Thoracic aorta (tissue), 2 donors: ENCODE measurements at places on chromosomes 3 and 15. TPM values are rescaled to one million over a fixed set of nuclear protein-coding genes. Genes with fewer than 3 reads are reported as not detected.
A peak's percentile ranks its signal among the peaks of the same experiment; 100 is the strongest.

GRCh38 chr15:63601704-63602185, 4.6 kb downstream of the FBXL22 start:
- H3K36me3 ChIP-seq: no peaks in the 10 kb centered on the region
- H3K4me3 ChIP-seq: peak overlapping the region; percentile 89
- peak overlapping the region; percentile 70 for H3K27ac ChIP-seq
- no peak for DNase-seq
- H3K27me3 ChIP-seq: no peaks in the 10 kb centered on the region
- H3K4me1 ChIP-seq: peaks cover 11% of the 10 kb centered on the region

The PLA1A gene
- total RNA-seq: 4.9 TPM

The POPDC2 gene
- total RNA-seq: 13.3 TPM

The CYP8B1 gene
- not detected for total RNA-seq

- no peak overlapping the region for H3K4me3 ChIP-seq
- H3K27ac ChIP-seq: peak overlapping the region; percentile 91
- H3K36me3 ChIP-seq: no peaks in the 10 kb centered on the region
- peaks cover 75% of the 10 kb centered on the region for H3K4me1 ChIP-seq
- H3K27me3 ChIP-seq: no peaks in the 10 kb centered on the region
Observed at GRCh38 chr15:71328453-71328852, 213.2 kb downstream of the THSD4 start.

The SLCO2A1 gene
- 7.9 TPM for total RNA-seq

DNA sequence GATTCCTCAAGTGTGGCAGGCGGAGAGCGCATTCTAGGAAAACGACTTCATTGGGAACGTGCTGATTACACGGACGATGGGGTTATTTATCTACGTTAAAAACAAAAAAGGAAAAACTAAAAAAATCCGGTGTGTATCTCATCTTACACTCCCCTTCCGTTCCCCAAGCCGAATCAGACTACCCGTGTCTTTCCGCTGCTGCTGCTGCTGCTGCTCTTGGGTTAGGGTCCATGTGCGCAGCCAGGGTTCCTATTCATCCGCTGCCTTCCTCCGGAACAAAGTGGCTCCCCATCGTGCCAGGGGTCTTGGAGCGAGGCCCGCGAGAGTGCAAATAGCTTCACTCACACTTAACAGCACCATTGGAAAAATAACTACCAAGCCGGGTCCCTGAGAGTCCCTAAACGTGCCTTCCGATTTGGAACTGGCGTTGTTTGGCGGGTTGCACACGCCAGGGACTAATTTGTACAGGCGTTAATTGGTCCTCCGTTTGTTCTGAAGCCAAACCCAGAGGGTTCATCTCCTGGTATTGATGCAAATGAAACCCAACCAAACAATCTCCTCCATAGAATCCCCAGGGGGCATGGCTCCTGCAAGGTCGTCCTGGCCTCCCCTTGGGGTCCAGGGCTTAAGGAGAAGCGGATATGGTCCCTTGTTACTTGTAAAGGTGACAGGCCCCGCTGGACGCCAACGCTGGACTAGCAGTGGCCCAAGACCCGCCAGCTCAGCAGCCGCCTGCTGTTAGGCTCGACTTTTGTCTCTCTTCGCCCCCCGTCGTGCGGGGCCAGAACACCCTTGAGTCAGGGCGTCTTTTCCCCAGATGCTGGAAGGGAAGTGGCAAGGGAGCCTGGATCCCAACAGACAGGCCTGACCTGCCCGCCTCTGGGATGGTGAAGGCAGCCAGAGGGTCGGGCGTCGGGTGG, 11.0 kb upstream of the ONECUT1 start:
- DNase-seq: no peak
- H3K4me1 ChIP-seq: peaks cover 41% of the 10 kb centered on the region
- no peak overlapping the region for H3K4me3 ChIP-seq
- no peak overlapping the region for H3K27ac ChIP-seq
- peaks cover 23% of the 10 kb centered on the region for H3K27me3 ChIP-seq

- peak overlapping the region; percentile 2 for H3K27ac ChIP-seq
- no peaks in the 10 kb centered on the region for H3K36me3 ChIP-seq
- no peaks in the 10 kb centered on the region for H3K27me3 ChIP-seq
- H3K4me1 ChIP-seq: peaks cover 77% of the 10 kb centered on the region
- H3K4me3 ChIP-seq: peak overlapping the region; percentile 86
Observed at GRCh38 chr3:129602309-129602708, 4.2 kb downstream of the PLXND1 start.

GRCh38 chr3:124467980-124468902, 262.0 kb upstream of the UMPS start:
- DNase-seq: no peak
- H3K4me3 ChIP-seq: no peak overlapping the region
- H3K27ac ChIP-seq: peak overlapping the region; percentile 34
- H3K4me1 ChIP-seq: peaks cover 12% of the 10 kb centered on the region
- no peaks in the 10 kb centered on the region for H3K27me3 ChIP-seq

DNA sequence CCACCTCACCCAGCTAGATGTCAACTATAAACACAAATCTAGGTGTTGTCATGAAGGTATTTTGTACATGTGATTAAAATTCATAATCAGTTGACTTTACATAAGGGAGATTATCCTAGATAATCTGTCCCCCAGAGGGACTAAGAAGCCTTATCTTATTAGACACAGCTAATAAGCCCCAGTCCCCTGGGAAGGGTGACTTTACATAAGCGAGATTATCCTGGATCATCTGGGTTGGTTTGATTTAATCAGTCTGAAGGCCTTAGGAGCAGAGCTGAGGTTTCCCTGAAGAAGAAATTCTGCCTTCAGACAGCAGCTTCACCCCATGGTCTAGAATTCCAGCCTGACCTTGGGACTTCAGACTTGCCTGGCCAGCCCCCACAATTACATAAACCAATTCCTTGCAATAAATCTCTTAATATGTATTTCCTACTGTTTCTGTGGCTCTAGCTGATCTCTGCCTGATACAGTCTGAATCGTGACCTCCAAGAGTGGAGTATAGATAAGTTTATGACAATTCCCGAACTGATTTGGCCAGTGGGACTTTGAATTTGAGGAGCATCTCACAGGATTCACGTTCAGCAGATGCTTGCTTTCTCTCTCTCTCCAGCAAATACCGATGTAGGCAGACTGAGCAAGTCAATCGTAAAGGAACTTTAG, 66.5 kb downstream of the MRPL46 start:
- H3K27ac ChIP-seq: no peak overlapping the region
- H3K27me3 ChIP-seq: no peaks in the 10 kb centered on the region
- DNase-seq: no peak
- no peaks in the 10 kb centered on the region for H3K4me1 ChIP-seq
- no peak overlapping the region for H3K4me3 ChIP-seq
- H3K36me3 ChIP-seq: no peaks in the 10 kb centered on the region

DNA sequence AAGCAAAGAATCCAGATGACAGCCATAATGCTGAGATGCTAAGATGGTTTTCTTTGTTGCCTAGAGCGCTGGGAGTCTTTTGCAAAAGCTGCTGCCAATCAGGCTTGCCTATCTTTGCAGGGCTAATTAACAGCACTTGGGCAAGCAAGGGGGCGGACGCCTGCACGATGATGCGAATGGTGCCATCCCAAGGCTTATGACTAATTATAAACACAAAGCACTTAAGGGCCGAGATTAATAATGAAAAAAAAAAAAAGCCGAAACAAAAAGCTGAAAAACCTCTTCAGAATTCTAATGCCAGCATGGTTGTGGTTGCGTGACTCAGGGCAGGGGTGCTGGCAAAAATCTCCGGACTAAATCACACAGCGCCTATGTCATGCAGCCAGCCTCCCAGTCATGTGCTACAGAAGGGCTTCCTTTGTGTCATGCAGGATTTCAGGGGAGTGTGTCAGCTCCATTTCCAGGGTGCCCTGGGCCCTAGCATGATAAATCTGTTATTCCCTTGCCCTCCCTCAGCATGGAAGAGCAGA, 185.0 kb upstream of the ANKRD28 start:
- DNase-seq: no peak
- no peak overlapping the region for H3K27ac ChIP-seq
- no peaks in the 10 kb centered on the region for H3K27me3 ChIP-seq
- H3K4me1 ChIP-seq: no peaks in the 10 kb centered on the region

The RAB5A gene
- total RNA-seq: 86.8 TPM

DNA sequence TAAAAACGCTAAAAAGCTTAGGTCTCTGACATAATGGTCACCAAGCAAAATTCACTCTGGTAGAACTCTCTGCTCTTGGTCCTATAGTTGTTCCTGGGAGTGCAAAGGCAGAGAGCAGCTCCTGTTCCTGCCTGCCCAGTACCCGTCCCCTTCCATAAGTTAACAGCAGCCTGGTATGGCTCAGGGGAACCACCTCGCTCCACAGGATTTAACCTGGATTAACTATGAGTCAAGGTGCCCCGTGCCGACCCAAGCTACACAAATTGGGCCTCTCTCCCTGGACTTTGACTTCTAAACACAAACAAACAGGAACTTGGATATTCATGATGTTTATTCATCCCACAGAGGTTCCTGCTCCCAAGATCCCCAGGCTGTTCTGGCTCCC, 32.1 kb downstream of the SCAP start:
- H3K27me3 ChIP-seq: no peaks in the 10 kb centered on the region
- H3K36me3 ChIP-seq: peaks cover 8% of the 10 kb centered on the region
- H3K27ac ChIP-seq: peak overlapping the region; percentile 74
- no peak for DNase-seq
- H3K4me3 ChIP-seq: no peak overlapping the region

DNA sequence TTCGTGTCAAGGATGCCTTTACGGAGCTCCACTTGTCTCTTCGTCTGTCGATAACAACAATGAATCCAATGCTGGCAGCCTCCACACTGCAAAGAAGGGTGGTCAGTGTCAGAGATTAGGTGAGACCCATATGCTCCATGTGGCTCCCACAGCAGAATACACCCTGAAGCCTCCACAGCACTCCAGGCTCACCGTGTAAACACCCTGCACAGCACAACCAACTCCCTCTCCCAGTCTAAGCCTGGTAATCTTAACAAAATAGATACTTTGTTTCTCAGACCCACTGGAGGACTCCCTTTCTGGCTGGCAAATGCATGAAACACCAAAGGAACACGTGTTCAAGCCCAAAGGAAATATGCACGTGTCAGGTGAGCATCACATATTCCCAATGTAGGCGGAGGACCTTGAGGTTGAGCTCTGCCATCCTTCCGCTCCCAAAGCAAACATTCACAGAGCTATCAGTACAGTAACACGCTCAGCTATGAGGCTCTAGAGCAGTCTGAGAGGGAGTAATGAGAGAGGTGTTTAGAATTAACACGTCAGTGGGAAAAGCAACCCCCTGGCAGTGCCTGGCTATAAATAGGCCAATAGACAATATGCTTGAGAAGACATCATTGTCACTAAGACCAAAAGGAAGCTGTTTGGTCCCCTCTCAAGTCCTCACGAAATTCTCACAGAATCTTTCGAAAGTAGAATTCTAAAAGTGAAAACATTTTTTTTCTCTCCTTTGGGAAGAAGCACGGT, 86.7 kb downstream of the MCF2L2 start:
- no peak overlapping the region for H3K4me3 ChIP-seq
- no peak for DNase-seq
- H3K4me1 ChIP-seq: no peaks in the 10 kb centered on the region
- H3K36me3 ChIP-seq: no peaks in the 10 kb centered on the region
- no peaks in the 10 kb centered on the region for H3K27me3 ChIP-seq

GRCh38 chr15:58770519-58770856, 614 bp upstream of the MINDY2 start:
- no peak for DNase-seq
- H3K36me3 ChIP-seq: no peaks in the 10 kb centered on the region
- H3K4me3 ChIP-seq: peak overlapping the region; percentile 95
- no peaks in the 10 kb centered on the region for H3K27me3 ChIP-seq

DNA sequence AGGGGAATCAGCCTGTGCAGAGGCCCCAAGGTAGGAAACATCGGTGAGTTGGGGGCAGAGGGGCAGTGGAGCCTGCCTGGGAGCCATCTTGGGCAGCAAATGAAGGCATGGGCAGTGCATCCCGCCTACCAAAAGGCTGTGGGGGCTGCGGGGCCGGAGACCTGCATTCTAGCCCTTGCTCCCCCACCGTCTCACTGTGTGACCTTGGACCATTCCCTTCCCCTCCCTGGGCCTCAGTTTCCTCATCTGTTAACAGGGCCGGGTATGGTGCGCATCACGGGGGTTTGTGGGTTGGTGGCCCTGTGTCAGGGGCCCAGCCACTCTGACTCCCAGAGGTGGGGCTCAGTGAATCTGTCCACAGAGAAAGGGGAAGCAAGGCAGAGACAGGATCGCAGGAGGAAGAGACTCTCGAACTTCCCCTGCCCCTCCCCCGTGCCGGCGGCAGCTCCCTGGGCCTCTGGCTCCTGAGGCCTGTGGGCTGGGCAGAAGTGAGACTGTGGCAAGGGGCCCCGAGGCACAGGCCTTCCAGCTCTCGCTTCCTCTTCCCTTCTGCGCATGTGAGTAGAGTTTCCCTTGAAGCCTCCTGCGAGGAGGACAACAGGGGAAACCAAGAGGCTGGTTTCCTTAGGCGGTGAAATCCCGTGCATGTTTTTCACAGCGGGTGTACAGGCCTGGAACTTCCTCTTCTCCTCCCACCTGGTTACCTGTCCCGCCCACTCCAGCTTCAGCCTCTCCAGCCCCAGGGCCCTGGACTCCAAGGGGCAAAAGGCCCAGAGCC, 42.9 kb downstream of the IDH2 start:
- DNase-seq: no peak
- no peak overlapping the region for H3K27ac ChIP-seq
- H3K4me3 ChIP-seq: no peak overlapping the region
- H3K27me3 ChIP-seq: no peaks in the 10 kb centered on the region
- H3K4me1 ChIP-seq: peaks cover 6% of the 10 kb centered on the region
- H3K36me3 ChIP-seq: no peaks in the 10 kb centered on the region

GRCh38 chr3:166917437-166917836, 462.7 kb downstream of the ZBBX start:
- no peak overlapping the region for H3K27ac ChIP-seq
- H3K4me3 ChIP-seq: no peak overlapping the region
- DNase-seq: no peak
- H3K4me1 ChIP-seq: no peaks in the 10 kb centered on the region
- H3K36me3 ChIP-seq: no peaks in the 10 kb centered on the region
- H3K27me3 ChIP-seq: no peaks in the 10 kb centered on the region

DNA sequence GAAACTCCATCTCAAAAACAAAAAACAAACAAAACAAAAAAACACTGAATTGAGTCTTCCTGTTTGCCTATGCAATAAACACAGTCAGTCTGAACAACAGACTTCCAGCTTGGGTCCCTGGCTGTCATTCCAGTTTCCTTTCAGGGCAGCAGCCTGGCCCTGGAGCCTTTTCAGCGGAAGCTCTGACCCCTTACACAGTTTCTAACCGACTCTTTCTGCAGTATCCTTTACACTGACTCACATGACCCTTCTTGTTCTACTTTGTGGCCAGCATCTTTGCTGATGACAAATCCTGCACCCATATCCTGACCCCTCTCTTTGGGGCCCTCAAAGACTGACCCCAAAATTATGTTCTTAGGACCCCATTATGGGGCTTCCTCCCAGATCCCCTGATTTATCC, 38.3 kb upstream of the INO80 start:
- H3K4me3 ChIP-seq: no peak overlapping the region
- no peak overlapping the region for H3K27ac ChIP-seq
- H3K27me3 ChIP-seq: no peaks in the 10 kb centered on the region
- no peak for DNase-seq
- H3K36me3 ChIP-seq: no peaks in the 10 kb centered on the region
- H3K4me1 ChIP-seq: no peaks in the 10 kb centered on the region

The DUOXA2 gene
- not detected for total RNA-seq

DNA sequence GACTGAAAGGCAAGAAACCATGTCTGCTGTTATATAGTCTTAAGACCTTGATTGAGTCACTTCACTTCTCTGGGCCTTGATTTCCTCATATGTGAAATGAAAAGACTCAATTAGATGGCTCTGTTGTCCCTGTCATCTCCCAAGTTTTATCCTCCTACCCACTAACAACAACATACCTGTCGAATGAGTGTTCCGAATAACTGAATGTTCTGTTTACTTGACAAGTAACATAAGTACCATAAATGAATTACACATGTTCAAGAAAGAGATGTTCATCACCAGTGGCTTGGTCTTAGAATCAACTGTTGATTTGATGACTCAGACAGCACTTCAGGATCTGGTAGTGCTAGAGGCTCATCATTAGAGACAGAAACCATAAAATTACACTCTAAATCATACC, 311.7 kb downstream of the VPS13C start:
- no peaks in the 10 kb centered on the region for H3K27me3 ChIP-seq
- H3K36me3 ChIP-seq: no peaks in the 10 kb centered on the region
- no peak overlapping the region for H3K27ac ChIP-seq
- no peak for DNase-seq
